ENCODE measurements at places on chromosomes 6 and 20.

GRCh38 chr6:21005816-21006570 lies 471.7 kb downstream of the CDKAL1 start:
- peak; percentile 91 for DNase-seq

DNA sequence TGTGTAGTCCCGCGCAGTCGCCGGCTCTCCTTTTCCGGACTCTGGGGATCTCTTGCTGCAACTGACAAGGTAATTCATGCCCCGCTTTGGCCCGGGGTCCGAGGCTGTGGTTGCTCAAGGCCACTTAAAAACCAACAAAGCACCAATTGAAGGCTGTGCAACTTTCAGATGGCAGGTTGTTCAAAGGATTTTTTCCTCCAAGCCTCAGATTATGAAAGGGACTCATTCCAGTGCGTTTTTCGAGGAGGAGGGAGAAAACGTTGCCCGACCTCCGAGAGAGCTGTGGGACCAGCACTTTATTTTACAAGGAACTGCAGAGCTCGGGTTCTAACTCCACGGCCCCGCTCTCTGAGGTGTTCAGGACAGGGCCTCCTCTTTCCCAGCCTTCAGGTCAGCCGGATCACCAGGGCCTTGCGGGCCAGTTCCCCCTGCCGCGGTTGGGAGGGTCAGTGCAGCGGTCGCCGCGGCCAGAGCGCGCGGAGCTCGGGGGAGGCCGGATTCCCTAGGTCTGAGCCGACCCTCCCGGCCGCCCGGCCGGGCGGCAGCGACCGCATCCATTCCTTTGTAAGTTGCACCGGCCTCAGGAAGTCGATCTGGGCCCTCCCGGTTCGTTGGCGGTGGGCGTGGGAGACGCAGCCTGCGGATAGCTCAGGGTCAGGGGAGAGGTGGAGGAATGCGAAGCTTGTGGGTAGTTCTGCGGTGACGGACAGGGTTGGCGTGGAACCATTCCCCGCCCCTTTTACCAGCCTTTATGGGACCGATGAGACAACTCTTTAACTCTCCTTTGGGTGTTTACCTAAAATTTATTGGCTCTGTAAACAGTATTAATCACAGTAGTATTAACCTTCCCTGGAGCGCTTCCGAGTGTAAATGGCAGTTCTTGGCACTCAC lies 1.6 kb downstream of the UTRN start:
- peak; percentile 98 for DNase-seq

GRCh38 chr6:109672175-109672574 lies 18.8 kb downstream of the AK9 start:
- DNase-seq: peak; percentile 60

DNA sequence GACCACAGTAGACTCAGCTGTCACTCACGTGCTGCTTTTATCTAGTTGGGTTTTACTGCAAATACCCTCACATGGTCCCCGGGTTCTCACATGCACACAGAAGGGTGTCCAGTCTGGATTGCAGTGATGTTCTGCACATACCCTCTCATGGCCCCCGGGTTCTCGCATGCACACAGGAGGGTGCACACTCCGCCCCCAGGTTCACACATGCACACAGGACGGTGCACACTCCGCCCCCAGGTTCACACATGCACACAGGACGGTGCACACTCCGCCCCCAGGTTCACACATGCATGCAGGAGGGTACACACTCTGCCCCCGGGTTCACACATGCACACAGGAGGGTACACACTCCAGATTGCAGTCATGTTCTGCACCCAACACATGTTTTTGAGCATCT lies 224.3 kb downstream of the ERMARD start:
- no peak for DNase-seq

DNA sequence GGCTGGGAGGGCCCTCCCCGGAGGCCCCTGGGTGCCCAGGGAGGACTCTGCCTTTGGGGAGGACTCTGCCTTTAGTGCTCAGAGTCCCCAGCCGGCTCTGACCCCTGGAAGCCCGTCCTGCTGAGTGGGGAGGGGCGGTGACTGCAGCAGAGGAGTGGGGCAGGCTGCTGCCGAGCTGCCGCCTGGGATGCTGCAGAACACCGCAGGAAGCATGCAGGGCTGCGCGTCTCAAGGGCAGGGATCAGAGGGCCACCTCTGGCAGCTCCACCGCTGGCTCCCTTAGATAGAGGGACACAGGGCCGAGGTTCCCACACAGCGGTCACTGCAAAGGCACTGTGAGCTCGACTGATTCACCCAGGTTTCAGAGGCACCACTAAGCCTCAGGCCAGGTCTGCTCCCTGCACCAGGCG lies 82.2 kb upstream of the GATA5 start:
- DNase-seq: no peak

GRCh38 chr6:37068356-37069270 lies 63.2 kb downstream of the FGD2 start:
- no peak for DNase-seq

DNA sequence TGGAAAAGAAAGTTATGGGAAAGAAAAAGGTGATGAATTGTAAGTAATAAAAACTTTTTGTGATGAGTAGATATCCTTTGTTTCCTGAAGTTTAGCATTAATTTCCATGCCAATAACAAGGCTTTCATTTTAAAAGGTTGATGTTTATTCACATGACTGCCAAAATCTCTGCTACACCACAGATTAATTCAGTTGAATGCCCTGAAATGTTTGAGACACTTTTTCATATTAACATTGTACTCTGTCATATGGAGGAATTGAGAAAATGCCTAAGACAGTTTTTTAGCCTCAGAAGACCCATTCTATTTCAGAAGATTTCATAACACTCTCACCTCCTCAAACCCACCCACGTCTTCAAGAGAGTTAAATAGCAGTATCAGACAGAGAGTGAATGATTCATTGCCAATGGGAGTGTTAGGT lies 115.5 kb downstream of the ADGRG6 start:
- no peak for DNase-seq

DNA sequence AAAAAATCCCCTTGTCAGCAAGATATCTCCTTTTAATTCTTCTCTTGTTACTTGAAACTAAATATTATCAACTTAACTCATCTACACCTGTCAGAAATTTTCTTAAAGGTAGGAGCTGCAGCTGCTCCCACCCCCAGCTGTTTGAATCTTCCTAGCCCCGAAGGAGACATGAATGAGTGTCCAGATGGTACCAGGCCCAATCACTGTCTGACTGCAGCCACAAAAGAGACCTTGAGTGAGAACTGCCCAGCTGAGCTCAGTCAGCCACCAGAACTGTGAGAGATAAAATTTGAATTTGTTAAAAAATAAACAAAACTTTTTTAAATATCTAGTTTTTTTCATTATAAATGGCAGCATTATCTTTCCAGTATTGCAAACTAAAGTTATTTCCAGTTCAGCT lies 84.7 kb downstream of the PRSS35 start:
- DNase-seq: no peak

GRCh38 chr6:53069427-53069826 lies 4.2 kb downstream of the FBXO9 start:
- DNase-seq: no peak

- peak; percentile 25 for DNase-seq
Observed at GRCh38 chr6:104653781-104654180, 205.9 kb downstream of the HACE1 start.

DNA sequence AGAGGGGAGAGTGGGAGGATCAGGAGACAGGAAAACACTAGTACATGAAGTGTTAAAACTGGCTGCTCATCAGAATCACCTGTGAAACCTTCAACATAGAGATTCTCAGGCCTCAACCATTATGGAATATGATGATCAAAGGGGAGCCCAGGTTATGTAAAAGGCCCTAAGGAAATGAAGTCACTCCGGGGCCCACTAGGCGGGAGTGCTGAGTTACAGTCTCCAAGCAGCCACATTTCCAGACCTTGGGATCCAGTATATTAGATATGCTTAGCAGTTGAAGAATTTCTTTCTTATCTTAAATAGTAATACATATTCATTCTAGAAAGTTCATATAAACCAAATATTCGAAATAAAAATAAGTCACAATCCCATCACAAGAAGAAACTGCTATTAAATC lies 476.3 kb downstream of the PRKN start:
- no peak for DNase-seq

DNA sequence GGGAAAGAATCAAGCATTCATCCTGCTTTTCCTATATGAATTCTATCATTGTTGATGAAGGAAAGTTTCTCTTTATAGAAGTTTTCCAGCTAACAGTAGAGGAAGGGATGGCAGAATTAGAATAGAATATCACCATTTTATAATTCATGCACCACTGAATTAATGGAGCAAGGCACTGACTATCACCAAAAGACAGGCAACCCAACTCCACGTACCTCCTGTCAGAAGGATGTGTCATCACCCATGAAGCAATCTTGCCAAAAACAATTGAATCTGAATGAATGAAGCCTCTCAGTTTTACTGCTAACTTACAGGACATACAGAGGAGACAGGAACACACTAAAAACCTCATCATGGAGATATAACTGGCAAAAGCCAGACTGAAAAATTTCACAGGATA lies 122.4 kb downstream of the NFATC2 start:
- peak; percentile 28 for DNase-seq

- DNase-seq: peak; percentile 63
Observed at GRCh38 chr6:63573899-63574553, 1.7 kb downstream of the LOC128125822 start.

GRCh38 chr20:57749869-57750268 lies 40.1 kb upstream of the PMEPA1 start:
- no peak for DNase-seq

- DNase-seq: peak; percentile 45
Observed at GRCh38 chr20:4018023-4018748, 2.8 kb upstream of the RNF24 start.

DNA sequence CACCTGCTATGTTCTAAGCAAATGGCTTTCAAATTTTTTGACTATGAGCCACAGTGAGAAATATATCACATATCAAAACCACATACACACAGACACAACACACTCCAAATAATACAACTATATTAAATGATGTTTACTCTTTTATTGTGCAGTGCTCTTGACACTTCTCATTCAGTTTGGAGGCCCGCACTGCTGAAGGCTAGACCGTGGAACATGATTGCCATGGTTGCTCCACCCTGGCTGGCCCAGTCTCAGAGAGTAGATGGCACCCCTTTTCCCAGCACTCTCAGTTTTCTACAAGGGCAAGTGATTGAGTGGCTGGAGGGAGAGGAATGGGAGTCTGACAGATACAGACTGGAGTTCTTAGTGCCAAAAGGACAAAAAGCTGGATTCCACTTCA lies 86.9 kb downstream of the SH3BGRL2 start:
- DNase-seq: no peak

DNA sequence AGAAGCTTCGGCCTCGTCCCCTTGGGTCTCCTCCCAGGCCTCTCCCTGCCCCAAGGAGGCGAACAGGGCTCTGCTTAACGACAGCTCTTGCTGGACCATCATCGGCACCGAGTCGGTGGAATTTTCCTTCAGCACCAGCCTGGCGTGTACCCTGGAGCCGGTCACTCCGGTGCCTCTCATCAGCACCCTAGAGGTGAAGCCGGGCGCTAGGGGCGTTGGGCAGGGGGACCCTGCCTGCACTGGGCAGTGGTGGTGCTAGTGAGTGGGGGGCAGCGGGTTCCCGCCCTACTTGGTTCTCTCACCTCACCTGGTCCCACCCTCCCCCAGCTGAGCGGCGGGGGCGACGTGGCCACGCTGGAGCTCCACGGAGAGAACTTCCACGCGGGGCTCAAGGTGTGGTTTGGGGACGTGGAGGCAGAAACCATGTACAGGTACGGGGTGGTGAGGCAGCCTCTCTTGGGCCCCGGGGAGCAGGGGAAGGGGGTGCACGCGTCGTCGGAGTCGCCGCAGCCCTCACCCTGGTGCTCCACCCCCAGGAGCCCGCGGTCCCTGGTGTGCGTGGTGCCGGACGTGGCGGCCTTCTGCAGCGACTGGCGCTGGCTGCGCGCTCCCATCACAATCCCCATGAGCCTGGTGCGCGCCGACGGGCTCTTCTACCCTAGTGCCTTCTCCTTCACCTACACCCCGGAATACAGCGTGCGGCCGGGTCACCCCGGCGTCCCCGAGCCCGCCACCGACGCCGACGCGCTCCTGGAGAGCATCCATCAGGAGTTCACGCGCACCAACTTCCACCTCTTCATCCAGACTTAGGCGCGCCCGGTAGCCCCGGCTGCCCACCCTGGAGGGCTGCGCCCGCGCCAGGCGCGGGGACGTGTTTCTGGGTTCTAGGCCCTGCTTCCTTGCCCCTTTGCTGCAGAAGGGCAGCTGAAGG lies 8.3 kb upstream of the MATN4 start:
- DNase-seq: no peak

DNA sequence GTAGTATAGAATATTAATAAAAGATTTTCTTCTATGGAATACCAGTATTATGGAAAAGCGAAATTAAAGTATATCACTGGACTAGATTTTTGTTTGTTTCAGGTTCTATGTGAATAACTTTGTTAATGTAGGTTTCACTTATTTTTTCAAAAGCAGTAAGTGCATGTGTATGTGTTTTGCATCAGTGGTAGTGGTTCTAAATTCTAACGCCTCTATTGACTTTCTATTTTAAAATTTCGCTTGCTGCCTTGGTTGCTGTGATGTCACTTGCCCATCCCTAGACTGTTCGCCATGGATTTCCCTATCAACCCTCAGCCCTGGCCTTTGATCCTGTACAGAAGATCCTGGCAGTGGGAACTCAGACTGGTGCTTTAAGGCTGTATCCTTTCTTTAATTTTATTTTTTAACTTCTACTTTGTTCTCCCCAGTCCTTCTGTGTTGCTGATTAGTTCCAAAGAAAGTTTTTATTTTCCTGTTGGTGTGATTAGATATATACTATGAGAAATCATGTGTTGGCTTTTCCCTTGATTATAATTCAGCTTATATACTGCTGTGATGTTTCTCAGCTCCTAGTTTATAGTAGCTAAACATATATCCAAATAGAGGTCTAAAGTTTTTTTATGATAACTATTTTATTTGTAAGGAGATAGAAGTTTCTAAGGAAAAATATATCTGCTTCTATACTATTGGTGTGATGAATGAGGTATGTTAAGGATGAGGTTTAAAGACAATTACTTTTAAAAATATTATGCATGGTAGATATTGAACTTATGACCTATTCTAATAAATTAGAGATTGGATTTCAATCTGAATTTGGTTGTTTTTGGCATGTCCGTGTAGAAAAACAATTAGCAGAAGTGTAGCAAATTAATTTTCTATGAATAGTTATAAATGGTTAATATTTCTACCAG lies 1.7 kb downstream of the STXBP5 start:
- peak; percentile 37 for DNase-seq

GRCh38 chr6:16851758-16852157 lies 90.5 kb upstream of the ATXN1 start:
- DNase-seq: no peak

- DNase-seq: peak; percentile 97
Observed at GRCh38 chr6:73704260-73704659, 8.3 kb downstream of the CD109 start.

DNA sequence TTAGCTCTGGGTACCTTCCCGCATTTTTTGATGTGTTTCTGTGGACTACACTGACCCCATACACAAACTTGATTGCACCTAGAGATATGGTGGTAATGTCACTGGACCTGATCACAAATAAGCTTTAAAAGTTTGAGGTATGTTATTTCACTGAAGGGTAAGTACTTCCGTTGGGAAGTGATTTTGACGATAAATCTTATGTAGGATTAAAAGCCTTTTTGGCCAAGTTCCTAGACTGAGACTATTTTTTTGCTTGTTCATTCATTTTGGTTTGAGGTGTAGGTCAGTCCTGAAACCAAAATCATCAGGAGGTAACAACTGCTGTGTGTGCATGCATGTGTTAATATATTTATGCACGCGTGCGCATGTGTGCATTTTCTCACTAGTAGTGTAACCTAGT lies 336.3 kb downstream of the TFAP2A start:
- no peak for DNase-seq

All from EL (cell line).